ENCODE measurements at places on chromosomes 12 and 14. TPM values are rescaled to one million over a fixed set of nuclear protein-coding genes. Genes with fewer than 3 reads are reported as not detected.

CMTM5 gene
- total RNA-seq = 0.58 TPM

RASSF9 gene
- total RNA-seq = 0.49 TPM

TNFAIP2 gene
- total RNA-seq = 67.4 TPM

IFNG-AS1 gene
- total RNA-seq = 0.17 TPM

EML1 gene
- total RNA-seq = 82.5 TPM

RILPL1 gene
- total RNA-seq = 17.8 TPM

PRORP gene
- 27.5 TPM for total RNA-seq

NELL2 gene
- total RNA-seq = 5.8 TPM

OAS2 gene
- 4.6 TPM for total RNA-seq

TAS2R30 gene
- total RNA-seq = 3.5 TPM

DPPA3 gene
- not detected for total RNA-seq

TSPAN11 gene
- total RNA-seq = 4.2 TPM

FBXL14 gene
- total RNA-seq = 33.6 TPM

PIWIL1 gene
- total RNA-seq = not detected

GZMB gene
- 2.4 TPM for total RNA-seq

MAP3K9 gene
- 8.8 TPM for total RNA-seq

LTBP2 gene
- total RNA-seq = 1.7 TPM

SOX5 gene
- total RNA-seq = 13.0 TPM

IL23A gene
- not detected for total RNA-seq

All from mucosa of descending colon (tissue), 3 donors.